ENCODE measurements at places on chromosomes 11 and 22.

DNA sequence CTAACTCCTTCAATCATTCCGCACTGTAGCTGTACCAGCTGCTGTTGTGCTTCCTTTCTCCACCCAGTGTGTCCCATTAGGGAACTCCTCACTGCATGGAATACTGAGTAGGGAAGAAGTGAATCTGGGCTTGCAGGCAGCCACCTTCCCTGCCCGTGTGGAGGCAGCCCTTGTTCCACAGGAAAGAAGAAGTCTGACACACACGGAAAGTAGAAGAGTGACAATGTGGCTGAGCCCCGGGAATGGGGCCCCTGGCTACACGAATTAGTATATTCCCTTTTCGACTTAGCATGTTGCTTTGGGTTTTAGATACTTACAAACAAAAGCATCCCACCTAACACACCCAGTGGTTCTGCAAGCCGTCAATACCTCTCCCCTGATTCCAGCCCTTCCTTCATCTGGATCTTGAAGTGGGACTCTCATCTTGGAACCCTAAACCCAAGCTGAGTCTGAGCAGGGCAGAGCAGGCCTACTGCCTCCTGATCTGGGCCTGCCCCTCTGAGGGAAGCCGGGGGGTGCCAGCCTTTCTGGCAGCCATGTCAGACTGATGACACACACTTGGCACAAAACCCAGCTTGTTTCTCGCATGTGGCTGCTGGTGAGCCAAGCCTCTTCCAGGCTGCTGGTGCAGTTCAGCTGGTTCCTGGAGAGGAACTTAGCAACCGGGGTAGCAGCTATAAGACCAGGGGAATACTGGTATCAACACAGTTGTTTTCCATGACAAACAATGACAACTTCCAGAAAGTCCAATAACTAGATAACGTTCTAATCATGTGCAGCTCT is 71.6 kb downstream of the C11orf58 start:
- DNase-seq = no peak

GRCh38 chr11:111793863-111794262 is 27.7 kb upstream of the PPP2R1B start:
- no peak for DNase-seq

GRCh38 chr11:132586801-132587200 is 945.5 kb downstream of the OPCML start:
- no peak for DNase-seq

- no peak for DNase-seq
Observed at GRCh38 chr11:125072961-125073590, 10.0 kb downstream of the SLC37A2 start.

DNA sequence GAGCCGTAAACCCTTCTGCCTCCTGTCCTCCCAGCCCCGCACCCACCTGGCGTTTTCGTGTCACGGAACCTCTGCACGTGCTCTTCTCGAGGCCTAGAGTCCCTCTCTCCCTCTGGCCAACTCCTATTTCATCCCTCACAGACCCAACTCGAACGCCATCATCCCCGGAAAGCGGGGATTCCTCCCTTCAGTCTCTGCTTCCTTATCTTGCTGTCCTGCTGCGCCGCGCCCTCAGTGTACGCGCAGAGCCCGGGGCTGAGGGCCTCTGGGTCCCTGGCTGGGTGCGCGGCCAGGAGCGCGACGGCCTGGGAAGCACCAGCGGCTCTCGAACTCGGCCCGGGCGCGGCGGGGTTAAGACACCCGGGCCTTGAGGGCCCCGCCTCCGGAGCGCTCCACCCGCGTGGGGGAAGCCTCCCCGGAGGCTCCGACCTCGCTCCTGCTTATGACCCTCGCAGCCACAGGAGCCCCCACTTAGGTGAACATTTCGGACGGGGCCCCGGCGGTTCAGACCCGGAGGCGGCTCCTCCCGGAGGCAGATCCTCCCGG is 398 bp upstream of the ATG16L2 start:
- no peak for DNase-seq

DNA sequence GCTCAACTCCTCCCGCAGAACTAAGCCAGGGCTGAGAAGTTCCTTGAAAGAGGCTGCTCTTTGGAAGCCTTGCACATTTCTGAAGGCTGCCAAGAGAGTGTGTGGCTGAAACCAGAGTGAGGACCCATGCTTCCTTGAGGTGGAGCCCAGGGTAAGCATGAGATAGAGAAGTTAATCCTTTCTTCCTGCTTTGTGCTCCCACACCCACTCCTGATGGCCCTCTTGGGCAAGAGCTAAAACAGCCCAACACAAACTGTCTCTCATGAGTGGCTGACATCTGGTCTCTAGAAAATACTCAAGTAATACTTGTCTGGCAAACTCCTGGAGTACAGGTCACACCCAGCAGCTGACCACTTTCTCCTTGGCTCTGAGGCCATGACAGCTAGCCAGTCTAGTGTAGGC is 523.7 kb downstream of the INSC start:
- DNase-seq = no peak

- no peak for DNase-seq
Observed at GRCh38 chr11:30481330-30481729, 104.8 kb downstream of the MPPED2 start.

- no peak for DNase-seq
Observed at GRCh38 chr22:46686221-46687047, 51.6 kb downstream of the CERK start.

DNA sequence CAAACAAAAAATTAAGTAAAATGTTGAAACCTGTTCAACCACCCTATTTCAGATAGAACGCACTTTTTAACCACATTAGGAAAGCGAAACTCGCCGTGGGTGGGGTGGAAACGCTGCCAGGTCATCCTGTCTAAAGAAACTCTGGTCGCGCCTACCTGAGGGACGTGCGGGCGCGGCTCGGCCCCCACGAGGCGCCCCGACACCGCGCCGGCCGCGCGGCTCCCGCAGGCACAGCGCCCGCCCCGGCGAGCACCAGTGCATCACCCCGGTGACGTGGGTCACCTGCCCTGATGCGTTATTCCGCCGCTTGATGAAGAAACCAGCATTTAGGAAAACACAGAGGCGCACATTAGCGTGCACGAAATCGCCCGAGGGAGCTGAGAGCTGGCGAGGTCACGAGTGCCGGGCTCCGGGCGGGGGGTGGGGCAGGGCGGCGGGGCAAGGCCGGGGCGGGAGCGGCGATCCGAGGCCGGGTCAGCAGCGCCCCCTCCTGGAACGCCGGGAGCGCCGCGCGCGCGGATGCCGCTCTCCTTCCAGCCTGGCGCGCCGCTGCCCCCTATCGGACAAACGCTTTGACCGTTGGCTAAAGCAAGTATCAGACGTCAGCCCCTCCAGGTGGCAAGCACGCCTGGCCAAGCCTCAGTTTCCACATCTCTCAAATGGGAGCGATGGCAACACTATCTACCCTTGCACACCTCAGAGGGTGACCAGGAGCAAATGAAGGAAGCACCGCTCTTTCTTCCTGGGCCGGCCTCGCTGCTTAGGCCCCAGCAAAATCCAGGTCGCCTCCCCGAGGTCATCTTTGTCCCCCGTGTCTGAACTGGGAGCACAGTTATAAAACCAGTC is 15.7 kb upstream of the SNX32 start:
- peak; percentile 33 for DNase-seq

DNA sequence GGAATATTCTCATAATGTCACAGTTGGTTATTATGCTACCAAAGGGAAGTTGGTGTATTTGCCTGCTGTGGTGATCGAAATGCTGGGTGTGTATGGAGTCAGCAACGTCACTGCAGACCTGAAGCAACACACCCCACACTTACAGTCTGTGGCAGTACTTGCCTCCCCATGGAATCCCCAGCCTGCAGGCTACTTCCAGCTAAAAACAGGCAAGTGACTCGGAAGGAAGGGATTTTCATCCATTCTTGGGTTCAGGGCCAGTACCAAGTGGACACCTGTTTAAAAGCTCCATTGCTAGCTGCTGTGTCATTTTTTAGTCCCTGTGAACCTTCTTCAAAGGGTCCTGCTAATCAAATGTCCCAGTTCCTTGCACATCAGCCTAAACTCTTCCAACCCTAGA is 149.6 kb downstream of the C11orf91 start:
- DNase-seq = no peak

GRCh38 chr11:39374963-39375698 is 2084.3 kb downstream of the LRRC4C start:
- DNase-seq = no peak

DNA sequence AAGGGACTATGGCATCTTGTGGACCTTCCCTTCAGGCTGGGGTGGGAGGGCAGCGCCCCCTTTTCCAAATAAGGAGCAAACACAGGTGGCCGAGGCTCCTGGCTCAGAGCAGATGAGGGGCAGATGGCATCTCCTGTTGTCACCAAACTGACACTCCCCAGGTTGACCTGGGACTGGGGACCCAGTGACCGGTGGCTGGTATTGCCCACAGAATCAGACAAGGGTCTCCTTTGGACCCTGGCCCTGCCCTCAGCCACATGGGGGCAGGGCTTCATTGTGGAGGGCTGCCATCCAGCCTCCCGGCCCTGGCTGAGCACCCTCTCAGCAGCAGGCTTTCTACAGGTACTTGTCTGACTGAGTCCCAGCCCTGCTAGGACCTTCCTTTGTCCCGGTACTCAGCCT is 842 bp upstream of the SIGIRR start:
- DNase-seq = no peak

GRCh38 chr11:86388198-86388597 is 13.5 kb downstream of the CCDC81 start:
- no peak for DNase-seq

DNA sequence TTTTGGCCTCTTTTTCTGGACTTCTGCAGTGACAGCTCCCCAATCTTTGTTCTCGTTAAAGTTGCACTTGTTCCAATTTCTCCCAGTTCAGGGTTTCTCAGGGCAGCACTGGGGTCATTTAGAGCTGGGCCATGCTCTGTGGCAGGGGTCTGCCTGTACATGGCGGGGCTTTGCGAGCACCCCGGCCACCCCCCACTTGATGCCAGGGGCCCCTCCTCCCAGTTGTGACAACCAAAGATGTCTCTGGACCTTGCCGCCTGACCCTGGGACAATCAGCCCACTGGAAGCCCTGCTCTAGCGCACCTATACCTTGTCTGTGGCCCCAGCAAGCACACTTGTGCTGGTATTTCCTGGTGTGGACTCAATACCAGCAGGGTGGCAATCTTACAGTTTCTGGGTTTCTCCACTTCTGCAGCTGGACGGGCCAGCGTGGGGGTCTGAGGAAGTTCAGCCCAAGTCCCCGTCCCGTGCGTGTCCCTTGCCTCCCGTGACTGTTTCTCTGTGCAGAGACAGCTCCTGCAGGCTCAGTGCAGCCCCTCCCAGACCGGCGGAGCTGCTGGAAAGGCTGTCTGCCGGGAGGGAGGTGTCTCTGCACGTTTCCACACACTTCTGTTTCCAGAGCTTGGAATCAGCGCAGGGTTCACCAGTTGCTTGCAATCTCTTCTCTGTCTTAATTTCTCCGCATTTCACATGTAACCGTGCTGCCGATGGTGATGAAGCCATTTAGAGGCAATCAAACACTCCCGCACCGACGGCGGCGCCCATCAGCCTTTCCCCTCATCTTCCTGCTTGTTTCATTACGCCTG is 1328.9 kb downstream of the BRD1 start:
- no peak for DNase-seq

DNA sequence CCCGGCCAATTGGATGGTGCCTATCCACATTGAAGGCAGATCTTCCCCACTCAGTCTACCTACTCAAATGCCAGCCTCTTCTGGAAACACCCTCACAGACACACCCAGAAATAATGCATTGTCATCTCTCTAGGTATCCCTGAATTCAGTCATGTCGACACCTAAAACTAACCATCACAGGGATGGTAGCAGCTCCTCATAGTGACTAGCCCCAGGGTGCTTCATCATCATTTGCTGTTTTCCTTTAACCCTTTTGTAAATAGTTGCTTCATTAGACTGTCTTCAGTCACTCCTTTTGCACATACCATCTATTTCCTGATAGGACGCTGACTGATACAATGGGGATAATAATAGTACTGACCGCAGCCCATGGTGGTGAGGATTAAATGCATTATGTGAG is 18.8 kb upstream of the AMOTL1 start:
- no peak for DNase-seq

DNA sequence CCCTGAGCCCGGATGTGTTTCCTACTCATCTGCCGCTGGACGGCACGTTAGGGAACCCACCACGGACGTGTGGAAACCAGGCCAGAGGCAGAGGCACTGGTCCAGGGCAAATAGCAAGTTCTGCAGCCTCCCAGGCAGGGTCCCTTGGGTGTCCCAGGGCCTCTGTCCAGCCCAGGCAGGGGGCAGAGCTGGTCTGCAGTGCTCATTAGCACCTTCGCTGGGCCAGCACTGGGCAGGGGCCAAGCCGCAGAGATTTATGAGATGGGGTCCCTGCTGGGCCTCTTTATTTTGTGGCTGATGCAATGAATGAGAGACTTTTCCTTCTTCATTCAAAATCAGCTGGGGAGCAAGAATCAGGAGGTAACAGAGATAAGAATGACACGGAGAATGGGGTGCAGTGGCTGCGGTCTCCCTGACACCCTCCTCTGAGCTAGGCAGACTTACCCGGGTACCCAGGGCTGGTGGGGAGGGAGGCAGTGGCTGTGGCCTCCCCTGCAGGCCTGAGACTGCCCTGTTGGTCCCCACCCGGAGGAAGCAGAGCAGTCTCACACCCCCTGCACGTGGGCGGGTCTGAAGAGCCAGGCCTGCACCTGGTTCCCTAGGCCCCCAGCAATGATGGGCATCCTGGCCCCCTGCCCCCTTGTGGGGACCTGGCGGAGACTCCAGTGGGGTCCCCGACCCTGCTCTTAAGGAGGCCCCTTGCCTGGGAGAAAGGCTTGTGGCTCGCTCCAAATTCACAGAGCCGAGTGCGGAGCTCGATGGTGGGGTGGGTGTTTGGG is 14.0 kb upstream of the PARVG start:
- no peak for DNase-seq

- no peak for DNase-seq
Observed at GRCh38 chr11:128957202-128957482, 14.5 kb upstream of the TP53AIP1 start.

- no peak for DNase-seq
Observed at GRCh38 chr11:6611092-6611962, 689 bp downstream of the TAF10 start.

GRCh38 chr11:8928981-8929615 is 3.6 kb downstream of the C11orf16 start:
- DNase-seq = no peak

DNA sequence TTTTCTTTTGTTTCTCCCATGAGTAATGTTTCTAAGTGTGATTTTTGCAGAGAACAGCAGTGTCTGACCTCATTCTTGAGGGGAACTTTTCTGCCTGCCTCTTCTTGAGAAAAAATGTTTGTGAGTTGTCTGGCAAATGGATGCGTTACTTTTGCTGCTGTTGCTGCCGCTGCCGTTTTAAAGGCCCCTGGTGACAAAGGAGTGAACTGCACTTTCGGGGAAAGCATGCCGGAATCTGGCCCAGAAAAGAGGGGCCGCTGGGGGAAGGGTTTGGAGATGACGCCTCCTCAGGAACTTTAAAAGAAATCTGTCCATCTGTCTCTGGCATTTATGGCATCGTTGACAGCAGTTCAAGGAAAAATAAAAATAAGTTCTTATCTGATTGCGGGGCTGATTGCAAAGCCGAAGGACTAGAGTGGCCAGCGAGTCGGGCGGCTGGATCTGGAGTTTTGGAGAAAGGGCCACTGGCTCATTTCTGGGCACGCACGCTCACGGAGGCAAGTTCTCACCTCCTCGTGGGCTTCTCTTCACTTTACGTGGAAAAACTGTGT is 16.5 kb downstream of the ZBTB16 start:
- no peak for DNase-seq

- no peak for DNase-seq
Observed at GRCh38 chr11:66322732-66323427, 6.0 kb upstream of the CD248 start.

All from NCI-H2081 treated with DMSO at 0.1 percent for 48 hours (cell line).